ENCODE measurements at places on chromosomes 3 and 15. TPM values are rescaled to one million over a fixed set of nuclear protein-coding genes. Genes with fewer than 3 reads are reported as not detected.

GRCh38 chr3:146416366-146416765 lies 53.0 kb downstream of the PLSCR2 start:
- H3K4me1 ChIP-seq = peaks cover 6% of the 10 kb centered on the region
- H3K27me3 ChIP-seq = no peaks in the 10 kb centered on the region
- 0 out of 2 replicates have a peak, but pooled peaks cover 5% of the 10 kb centered on the region for H3K36me3 ChIP-seq
- H3K4me3 ChIP-seq = no peak overlapping the region

GRCh38 chr3:149969110-149969939 lies 1.4 kb downstream of the PFN2 start:
- no peaks in the 10 kb centered on the region for H3K27me3 ChIP-seq
- H3K27ac ChIP-seq = peak overlapping the region; percentile 86
- peak overlapping the region; percentile 79 for H3K4me3 ChIP-seq
- H3K36me3 ChIP-seq = peaks cover 35% of the 10 kb centered on the region
- H3K4me1 ChIP-seq = peaks cover 39% of the 10 kb centered on the region

PLA2G4D gene
- 0.17 TPM for total RNA-seq

- no peak overlapping the region for H3K4me3 ChIP-seq
- no peak for DNase-seq
- no peak overlapping the region for H3K27ac ChIP-seq
- peaks cover 7% of the 10 kb centered on the region for H3K36me3 ChIP-seq
Observed at GRCh38 chr15:68791431-68792283, 29.0 kb downstream of the ANP32A start.

GRCh38 chr3:27632431-27633223 lies 89.5 kb downstream of the EOMES start:
- peak; percentile 32 for DNase-seq
- H3K4me3 ChIP-seq = peak overlapping the region; percentile 67
- peak overlapping the region; percentile 65 for H3K27ac ChIP-seq
- H3K36me3 ChIP-seq = no peaks in the 10 kb centered on the region
- H3K4me1 ChIP-seq = peaks cover 35% of the 10 kb centered on the region

DNA sequence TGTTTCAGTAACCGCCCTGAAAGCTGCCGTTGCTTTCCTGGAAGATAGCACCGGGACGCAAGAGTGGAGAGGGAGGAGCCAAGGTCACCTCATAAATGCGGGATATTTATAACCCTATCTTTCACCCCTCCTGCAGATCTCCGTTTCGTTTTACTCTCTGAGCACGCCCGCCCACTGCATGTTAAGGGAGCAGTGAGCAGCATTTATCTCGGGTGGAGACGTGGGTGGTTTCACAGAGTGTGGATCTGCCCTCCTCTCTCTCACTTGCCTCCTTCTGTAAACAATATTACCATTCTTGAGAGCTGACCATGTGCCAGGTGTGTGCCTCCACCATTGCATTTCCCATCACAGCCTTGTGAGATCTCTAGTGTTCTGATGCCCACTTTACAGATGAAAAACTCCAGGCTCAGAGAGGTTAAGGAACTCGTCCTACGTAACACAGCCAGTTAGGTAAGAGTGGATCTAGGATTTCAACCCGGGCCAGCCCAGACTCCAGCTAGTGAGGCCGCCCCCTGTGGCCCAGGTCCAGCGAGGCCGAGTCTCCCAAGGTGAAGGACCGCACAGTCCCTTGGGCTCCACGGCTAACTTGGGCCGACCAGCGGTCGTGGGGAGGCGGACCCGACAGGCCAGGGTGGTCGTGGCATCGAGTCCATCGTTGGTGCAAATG lies 16.9 kb upstream of the SEMA4B start:
- peak overlapping the region; percentile 83 for H3K4me3 ChIP-seq
- H3K36me3 ChIP-seq = no peaks in the 10 kb centered on the region
- H3K4me1 ChIP-seq = peaks cover 19% of the 10 kb centered on the region
- peak; percentile 81 for DNase-seq

DNA sequence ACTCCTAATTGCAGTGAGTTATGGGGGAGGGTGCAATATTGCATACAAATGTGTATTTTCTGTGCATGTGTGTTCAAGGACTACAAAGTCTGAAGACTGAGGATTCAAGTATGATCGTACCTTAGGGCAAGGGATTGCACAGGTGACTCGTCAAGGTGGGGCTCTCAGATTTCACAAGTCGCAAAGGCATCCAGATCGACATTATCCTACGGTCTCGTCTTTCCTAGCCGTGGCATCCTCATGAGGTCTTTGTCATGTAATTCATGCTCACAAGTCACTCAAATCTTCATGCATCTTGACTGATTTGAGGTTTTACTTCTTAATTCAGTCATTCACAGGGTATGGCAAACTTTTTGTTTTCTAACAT lies 191.4 kb upstream of the HES1 start:
- H3K36me3 ChIP-seq = no peaks in the 10 kb centered on the region
- H3K27me3 ChIP-seq = no peaks in the 10 kb centered on the region
- H3K27ac ChIP-seq = no peak overlapping the region
- H3K4me3 ChIP-seq = no peak overlapping the region
- H3K4me1 ChIP-seq = peaks cover 17% of the 10 kb centered on the region
- no peak for DNase-seq

All from PC-3 (cell line).